Coronary artery (tissue), 2 donors: ENCODE measurements at places on chromosomes 4 and X.

- no peak for DNase-seq
These were observed 346.8 kb downstream of the PPP3CA start for GRCh38 chr4:101000496-101000895.

DNA sequence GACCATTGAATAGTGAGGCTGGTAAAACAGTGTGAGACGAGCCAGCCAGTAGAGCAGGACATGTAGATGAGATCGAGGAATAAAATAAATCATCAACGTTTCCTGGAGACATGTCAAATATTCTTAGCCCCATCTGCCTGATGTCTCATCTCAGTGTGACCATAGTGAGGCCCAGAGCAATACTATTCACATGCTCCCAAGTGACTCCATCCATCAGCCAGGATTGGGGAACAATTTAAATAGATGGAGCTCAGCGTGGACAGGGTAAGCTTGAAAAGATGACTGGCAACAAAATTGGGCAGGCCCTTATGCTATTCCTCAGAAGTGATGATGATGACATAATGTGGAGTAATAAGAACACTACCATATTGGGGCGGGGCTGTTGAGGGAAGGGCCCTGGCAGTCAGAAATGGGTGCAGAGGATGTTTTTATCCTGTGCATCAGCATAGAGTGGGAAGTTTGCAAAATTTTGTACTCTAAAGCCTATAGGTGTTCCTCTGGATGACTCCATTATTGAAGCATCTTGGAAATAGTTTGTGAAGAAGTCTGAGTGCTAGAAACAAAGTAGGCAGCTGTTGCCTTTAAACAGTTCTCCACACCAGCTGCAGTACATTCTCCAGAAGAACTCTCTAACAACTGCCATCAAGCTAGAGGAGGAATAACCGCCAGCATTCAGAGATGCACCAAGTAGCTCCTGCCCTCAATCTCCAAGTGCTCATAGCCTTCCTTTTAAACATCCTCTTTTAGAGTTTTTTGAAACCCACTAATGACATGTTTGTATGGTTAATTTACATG is 333.0 kb downstream of the DCHS2 start:
- DNase-seq, result no peak

GRCh38 chrX:129875669-129876068 is 30.3 kb upstream of the UTP14A start:
- no peak for DNase-seq

GRCh38 chrX:121308276-121308805 is 260.9 kb downstream of the GLUD2 start:
- DNase-seq, result no peak

DNA sequence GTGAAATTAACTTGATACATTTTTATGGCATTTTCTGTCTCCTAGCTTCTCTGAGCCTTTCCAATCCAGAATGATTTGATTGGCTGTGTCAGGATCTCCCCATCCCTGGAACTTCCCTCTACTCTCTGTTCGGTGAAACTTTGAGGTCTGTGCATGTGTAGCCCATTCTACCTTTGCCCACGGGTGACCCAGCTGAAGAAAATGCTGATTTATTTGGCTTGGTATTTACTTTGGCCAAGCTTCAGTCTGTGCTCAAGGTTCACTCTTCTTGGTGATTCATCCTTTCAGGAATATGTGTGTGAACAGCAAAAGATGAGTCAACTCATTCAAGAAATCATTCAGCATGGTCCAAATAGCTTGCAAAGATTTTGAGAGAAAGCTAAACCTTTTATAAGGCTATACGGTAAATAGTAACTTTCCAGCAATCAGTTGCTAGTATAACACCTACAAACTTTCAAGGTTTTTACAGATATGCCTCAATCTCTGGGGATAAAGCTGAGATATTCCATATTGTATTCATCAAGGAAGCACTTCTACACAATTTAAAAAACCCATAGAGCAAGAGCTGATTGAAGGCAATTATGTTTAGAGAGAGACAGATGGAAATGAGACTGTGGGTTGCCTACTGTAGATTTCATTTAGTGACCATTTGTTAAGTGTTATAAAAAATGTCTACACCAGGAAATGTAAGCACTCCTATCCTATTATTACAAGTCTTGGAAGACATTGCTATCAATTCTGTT is 233.9 kb upstream of the CXXC4 start:
- no peak for DNase-seq

DNA sequence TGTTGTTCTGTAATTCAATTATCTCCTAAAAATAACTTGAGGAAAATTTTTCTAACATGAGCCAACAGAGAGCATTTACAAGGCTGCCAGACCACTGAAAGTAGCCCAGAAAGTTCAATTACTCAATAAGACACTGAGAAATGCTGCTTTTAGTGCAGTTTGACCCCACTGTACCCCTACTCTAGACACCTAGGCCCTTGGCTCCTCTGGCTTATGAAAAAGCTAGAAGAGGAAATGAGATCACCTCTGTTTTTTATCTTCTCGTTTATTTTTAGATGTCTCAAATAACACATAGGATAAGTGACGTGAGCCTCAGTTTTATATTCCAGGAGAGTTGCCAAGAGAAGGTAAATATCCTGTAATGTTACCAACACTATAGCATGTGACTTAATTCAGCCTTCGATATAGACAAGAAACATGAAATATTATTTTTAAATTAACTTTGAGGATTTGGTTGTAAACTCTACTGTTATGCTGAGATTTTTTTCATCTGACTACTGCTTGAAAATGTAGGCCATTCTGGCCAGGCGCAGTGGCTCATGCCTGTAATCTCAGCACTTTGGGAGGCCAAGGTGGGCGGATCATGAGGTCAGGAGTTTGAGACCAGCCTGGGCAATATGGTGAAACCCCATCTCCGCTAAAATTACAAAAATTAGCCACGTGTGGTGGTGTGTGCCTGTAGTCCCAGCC is 24.4 kb downstream of the TNIP3 start:
- no peak for DNase-seq

- no peak for DNase-seq
These were observed 85.9 kb downstream of the ARSJ start for GRCh38 chr4:113893546-113893945.

- no peak for DNase-seq
These were observed 3.3 kb upstream of the RELL1 start for GRCh38 chr4:37689353-37690095.

DNA sequence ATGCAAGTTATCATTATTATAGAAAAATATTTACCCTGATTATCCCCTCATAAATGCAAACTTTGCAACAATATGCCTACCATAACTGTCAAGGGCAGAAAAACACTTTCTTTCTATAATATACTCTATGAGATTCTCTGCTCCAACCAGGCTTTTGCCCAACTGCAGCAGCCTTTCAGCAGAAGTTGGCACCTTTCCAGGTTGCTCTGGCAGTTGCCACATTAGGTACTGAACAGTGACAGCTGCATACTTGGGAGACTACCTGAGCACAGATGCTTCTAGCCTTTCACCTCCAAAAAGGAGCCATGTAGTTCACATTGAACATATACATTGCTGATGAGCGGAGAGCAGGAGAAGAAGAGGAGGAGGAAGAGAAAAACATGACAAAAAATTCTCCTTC is 69.5 kb upstream of the BRWD3 start:
- no peak for DNase-seq

GRCh38 chrX:103107836-103108235 is 14.9 kb upstream of the NXF3 start:
- DNase-seq, result no peak

DNA sequence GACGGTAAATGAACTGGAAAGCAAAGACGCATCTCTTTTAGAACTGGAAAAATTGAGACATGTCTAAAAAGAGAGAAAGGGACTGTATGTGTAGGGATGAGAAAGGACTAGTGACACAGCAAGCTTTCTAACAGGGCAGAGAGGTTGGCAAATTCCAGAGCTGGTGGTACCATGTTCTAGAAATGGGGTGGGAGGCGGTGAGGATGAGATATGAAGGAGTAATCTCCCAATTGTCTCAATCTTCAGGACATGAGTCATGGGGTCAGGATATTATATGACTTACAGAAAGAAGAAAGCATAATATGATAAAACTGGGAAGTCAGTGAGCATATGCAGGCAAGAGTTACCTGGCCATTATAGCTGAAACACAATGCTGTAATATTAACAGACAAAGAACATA is 14.2 kb downstream of the TAB3 start:
- no peak for DNase-seq

DNA sequence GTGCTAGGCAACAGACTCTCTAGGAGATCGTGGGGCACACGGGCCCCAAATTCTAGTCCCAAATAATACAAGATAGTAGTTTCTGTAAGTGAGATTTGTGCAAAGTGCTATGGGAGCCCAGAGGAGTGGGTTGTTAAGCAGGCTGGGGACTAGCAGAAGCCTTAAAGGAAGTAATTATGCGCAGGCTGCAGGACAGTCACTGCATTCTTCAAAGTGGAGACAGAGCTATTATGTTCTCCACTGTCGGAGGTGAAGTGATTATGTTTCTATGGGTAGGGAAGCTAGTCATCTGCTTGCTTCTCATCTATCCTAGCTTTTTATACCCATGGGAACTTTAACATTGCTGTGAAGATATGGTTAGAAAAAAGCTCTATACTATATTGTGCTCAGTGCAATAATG is 154.2 kb downstream of the CPE start:
- no peak for DNase-seq

DNA sequence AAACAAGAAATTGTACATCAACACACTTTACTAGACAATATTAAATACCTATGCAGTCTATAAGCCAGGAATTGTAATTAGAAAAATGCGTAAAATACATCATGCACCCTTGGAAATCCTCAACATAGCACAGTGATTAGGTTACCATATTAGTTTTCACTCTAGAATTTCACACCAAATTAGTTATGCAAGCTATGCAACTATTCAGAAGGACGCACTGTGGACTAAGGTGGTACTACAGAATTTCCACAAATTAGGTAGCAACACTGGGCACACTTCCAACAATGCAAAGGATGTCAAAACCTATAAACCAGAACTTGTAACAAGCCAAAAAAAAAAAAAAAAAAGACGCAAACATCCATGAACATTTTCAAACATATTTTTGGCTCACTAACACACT is 71.1 kb upstream of the ZCCHC13 start:
- no peak for DNase-seq

GRCh38 chrX:75114638-75115037 is 41.4 kb downstream of the ABCB7 start:
- no peak for DNase-seq

GRCh38 chr4:13986548-13986947 is 359.0 kb upstream of the BOD1L1 start:
- DNase-seq, result no peak

GRCh38 chrX:49270249-49270921 is 792 bp downstream of the PPP1R3F start:
- no peak for DNase-seq

GRCh38 chr4:7910952-7911578 is 28.6 kb downstream of the AFAP1 start:
- peak; percentile 80 for DNase-seq

DNA sequence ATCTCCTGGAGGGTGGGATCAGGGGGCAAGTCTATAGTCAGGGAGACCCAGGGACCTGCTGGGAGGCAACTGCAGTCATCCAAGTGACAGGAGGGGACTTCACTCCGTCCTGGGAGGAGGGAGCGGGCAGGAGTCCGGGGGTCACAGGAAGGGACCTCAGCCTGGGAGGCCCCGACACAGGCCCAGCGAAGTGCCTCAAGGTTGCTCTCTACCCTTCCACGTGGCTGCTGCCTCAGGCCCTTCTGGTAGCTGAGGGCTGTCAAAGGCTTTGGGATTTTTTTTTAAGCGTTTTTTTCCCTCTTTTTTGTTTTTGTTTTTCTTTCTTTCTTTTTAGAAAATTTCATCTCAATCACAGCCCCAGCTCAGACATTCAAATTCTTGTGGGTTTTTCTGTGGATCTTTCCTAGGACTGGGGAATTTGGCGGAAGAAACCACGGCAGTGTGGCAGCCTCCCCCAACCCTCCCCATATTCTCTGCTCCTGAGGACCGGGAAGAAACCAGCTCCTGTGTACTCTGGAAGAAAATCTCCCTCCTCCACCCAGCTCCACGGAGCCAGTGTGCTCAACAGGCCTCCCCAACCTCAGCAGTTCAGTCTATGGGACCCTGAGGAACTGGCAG is 1.4 kb upstream of the HAUS7 start:
- no peak for DNase-seq

GRCh38 chr4:101977076-101977475 is 186.5 kb downstream of the BANK1 start:
- DNase-seq, result no peak

DNA sequence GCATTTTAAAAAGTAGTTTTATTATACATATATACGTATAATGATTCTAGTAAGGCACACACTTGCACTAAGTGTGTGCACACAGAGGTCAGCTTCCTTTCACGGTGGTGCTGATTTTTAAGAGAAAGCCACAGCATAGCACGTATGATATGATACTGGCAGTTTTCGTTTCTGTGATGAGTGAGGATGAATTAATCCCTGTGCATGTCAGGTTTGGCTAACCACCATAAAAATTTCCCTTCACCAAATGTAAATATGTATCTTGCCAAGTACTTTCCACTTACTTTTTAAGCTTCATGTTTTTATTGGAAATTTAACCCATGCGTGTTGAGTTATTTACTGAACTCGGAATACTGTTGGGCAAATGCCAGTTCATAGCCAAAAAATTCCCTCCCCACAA is 84.6 kb downstream of the SYNPO2 start:
- DNase-seq, result no peak

DNA sequence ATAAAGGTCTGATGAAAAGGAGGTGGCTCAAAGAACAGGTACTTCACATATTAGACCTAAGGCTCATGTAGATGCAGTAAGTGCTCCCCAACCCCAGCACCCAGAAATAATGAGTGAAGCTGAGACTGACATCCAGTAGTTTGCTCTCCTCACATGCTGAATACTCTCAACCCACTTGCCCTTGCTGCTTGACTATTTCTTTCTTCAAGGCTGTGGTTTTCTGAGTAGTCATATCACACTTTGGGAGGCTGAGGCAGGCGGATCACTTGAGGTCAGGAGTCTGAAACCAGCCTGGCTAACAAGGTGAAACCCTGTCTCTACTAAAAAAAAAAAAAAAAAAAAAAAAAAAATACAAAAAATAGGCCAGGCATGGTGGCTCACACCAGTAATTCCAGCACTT is 51.5 kb upstream of the PRPS1 start:
- no peak for DNase-seq

GRCh38 chr4:169376421-169376820 is 105.7 kb upstream of the SH3RF1 start:
- DNase-seq, result no peak

GRCh38 chr4:168487282-168488035 is 7.2 kb upstream of the DDX60L start:
- no peak for DNase-seq

DNA sequence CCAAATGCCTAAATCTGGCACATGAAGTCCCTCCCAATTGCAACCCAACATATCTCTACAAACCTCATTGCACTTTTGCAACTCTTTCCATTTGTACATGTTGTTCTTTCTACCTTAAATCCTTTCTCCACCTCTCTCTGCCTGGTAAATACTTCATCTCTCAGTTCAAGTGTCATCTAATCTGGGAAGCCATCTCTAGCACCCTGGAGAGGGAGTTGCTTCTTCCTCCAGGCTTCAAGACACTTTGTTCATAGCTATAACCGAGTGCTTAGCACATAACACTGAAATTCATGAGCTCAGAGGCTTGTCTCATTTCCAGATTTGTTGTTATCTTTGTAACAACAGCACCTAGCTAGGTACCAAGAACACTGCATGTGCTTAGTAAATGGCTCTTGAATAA is 114.8 kb upstream of the NAP1L5 start:
- DNase-seq, result no peak

GRCh38 chr4:673349-674091 is 556 bp downstream of the ATP5ME start:
- no peak for DNase-seq
